CD4-positive, alpha-beta T cell treated with Interleukin-21 for 1 hour (primary cell): ENCODE measurements at places on chromosomes 3 and 15.

GRCh38 chr15:92900731-92901071, 577 bp downstream of the CHD2 start:
- DNase-seq: no peak

- DNase-seq: no peak
Measured at GRCh38 chr3:181567311-181568075, 144.2 kb upstream of the SOX2 start.

GRCh38 chr3:930866-931265, 162.0 kb upstream of the CNTN6 start:
- DNase-seq: no peak

DNA sequence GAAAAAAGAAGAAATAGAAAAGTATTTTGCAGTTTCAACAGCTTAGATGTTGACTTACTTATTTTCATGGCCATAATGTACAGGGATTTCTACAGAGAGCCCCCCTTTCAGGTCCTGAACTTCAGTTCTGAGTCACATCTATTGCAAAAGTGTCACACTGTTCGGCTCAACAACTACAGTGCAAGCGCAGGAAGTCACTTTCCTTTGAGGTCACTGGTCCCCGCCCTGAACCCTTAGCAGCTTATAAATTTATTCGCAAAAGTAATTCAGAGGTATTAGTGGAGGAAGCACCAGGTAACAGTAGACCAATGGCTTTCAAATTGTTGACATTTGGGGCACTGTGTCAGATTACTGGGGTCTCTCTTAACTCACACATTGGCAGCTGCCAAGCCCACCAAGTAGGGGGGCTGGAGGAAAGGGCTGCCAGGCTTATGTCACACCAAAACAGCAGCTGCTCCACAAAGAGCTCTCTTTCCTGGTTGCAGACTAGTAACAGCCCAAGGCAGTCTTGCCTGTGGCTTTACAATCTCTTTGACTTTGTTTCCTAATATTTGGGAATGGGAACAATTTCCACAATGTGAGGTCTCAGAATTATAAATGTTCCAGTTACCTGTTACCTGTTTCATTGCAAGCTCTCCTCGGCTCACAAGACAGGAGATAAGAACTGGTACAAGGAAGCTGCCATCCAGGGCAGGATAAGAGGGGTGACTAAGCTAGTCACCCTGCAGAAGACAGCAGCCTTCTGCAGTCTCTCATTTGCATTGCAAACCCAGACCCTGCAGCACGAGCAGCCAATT, 130.2 kb upstream of the STRIT1 start:
- DNase-seq: no peak

- peak; percentile 73 for DNase-seq
Measured at GRCh38 chr15:89416339-89417183, 79.8 kb downstream of the RHCG start.

GRCh38 chr3:178001670-178002101, 534.5 kb upstream of the KCNMB2 start:
- DNase-seq: peak; percentile 34
